ENCODE measurements at places on chromosomes 13 and 19. TPM values are rescaled to one million over a fixed set of nuclear protein-coding genes. Genes with fewer than 3 reads are reported as not detected.

DIAPH3 gene
- total RNA-seq: not detected

ZBTB32 gene
- not detected for total RNA-seq

CEACAM16 gene
- not detected for total RNA-seq

KLK3 gene
- total RNA-seq: not detected

- no peaks in the 10 kb centered on the region for H3K36me3 ChIP-seq
- peak; percentile 78 for DNase-seq
- H3K4me3 ChIP-seq: no peak overlapping the region
- H3K4me1 ChIP-seq: peaks cover 91% of the 10 kb centered on the region
- H3K27me3 ChIP-seq: no peaks in the 10 kb centered on the region
Observed at GRCh38 chr19:56108447-56109195, 12.5 kb downstream of the ZNF787 start.

DNA sequence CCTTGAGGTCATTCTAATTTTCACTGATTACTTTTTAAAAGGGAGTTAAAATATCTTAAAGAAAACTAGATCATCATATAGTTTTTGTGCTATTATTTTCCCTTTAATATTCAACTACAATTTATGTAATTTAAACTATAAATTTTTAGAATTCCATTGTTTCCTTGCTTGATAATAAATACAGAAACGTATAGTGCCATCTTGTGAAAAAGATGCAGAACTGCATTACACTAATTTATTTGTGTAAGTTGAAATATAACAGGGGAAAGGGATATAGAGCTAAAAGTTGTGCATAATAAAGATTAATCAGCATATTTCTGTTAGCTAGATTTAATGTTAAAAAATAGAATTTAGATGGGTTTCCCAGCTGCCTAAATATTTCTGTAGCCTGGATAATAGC is 61.5 kb upstream of the TDRD3 start:
- no peak overlapping the region for H3K4me3 ChIP-seq
- no peaks in the 10 kb centered on the region for H3K27me3 ChIP-seq
- DNase-seq: no peak
- H3K4me1 ChIP-seq: no peaks in the 10 kb centered on the region
- no peaks in the 10 kb centered on the region for H3K36me3 ChIP-seq

- no peak for DNase-seq
- no peaks in the 10 kb centered on the region for H3K27me3 ChIP-seq
Observed at GRCh38 chr19:19120308-19121231, 17.7 kb downstream of the TMEM161A start.

- H3K27me3 ChIP-seq: no peaks in the 10 kb centered on the region
- peaks cover 23% of the 10 kb centered on the region for H3K4me1 ChIP-seq
- H3K27ac ChIP-seq: no peak overlapping the region
- no peak overlapping the region for H3K4me3 ChIP-seq
Observed at GRCh38 chr19:991174-991931, 7.2 kb downstream of the WDR18 start.

- no peaks in the 10 kb centered on the region for H3K4me1 ChIP-seq
- no peak overlapping the region for H3K27ac ChIP-seq
- no peak for DNase-seq
Observed at GRCh38 chr19:16022251-16022650, 54.0 kb upstream of the TPM4 start.

GRCh38 chr19:48330012-48330681 is 4.8 kb downstream of the EMP3 start:
- no peaks in the 10 kb centered on the region for H3K27me3 ChIP-seq
- H3K4me3 ChIP-seq: peak overlapping the region; percentile 5

DNA sequence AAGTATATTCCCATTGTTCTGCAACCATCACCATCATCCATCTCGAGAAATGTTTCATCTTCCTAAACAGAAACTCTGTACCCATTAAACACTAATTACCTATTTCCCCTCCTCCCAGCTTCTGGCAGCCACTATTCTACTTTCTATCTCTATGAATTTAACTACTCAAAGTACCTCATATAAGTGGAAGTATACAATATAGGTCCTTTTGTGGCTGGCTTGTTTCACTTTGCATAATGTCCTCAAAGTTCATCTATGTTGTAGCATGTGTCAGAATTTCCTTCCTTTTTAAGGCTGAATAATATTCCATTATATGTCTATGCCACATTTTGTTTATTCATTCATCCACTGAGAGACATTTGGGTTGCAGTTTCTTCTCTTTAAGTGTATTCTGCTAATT is 159.4 kb downstream of the KCNRG start:
- H3K27ac ChIP-seq: no peak overlapping the region
- H3K36me3 ChIP-seq: no peaks in the 10 kb centered on the region
- DNase-seq: no peak
- H3K4me3 ChIP-seq: no peak overlapping the region
